ENCODE measurements at places on chromosomes 13 and 19.

DNA sequence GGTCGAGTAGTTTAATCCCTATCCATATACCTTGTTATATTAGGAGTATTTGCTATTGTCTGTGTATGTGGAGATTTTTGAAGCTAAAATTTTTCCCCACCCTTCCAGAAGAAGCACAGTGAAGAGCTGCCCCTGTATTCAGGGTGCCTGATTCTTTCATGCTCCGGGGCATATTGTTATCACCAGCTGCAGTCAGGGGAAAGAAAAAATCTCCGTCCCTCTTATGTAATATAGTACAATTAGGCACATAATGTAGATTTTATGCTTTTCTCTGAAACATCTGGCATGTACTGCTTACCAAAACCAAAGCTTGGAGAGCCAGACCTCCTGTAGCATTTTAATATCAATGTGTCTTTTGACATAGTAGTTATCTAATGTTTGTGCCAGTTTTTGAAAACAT is 214.9 kb upstream of the EDNRB start:
- no peak for DNase-seq

DNA sequence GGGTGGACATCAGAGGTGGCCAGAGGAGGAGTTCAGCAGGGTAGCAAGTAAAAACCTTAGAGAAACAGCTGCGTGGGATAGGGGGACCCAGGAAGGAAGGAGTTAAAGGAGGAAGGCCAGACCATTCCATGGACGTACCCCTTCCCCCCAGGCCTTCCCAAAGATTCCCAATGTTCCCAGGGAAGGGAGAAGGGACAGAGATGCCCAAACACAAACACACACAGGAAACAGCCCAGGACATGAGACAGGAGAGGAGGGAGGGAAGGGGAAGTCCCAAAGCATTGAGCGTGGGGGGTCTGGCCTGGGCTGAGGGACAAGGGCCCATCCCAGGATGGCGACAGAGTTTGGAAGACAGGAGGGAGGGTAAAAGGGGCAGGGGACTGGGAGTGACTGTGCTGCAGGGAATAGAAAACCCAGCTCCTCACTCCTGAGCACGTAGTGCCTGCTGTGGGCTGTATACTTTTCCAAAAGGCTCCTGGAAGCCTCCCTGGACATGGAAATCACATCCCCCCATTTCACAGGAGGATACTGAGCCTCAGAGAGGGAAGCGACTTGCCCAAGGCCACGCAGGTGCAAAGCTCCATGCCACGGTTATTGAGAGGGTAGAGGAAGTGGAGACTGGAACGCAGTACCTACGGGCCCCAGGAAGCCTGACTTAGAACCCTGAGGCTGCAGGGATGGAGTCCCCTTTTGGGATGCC is 1.1 kb downstream of the SYDE1 start:
- DNase-seq = no peak

DNA sequence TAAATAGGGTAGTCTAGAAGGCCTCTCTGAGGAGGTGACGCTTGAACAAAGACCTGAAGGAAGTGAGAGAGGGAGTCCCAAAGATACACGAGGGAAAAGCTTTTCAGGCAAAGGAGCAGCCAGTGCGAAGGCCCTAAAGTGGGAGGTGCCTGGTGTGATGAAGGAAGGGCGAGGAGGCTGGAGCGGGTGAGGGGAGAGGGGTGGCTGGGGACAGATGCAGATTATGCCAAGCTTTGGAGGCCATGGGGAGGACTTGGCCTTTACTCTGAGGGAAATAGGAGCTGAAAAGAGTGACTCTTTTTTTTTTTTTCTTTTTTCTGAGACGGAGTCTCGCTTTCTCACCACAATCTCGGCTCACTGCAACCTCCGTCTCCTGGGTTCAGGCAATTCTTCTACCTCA is 2.9 kb downstream of the CLPTM1 start:
- no peak for DNase-seq

DNA sequence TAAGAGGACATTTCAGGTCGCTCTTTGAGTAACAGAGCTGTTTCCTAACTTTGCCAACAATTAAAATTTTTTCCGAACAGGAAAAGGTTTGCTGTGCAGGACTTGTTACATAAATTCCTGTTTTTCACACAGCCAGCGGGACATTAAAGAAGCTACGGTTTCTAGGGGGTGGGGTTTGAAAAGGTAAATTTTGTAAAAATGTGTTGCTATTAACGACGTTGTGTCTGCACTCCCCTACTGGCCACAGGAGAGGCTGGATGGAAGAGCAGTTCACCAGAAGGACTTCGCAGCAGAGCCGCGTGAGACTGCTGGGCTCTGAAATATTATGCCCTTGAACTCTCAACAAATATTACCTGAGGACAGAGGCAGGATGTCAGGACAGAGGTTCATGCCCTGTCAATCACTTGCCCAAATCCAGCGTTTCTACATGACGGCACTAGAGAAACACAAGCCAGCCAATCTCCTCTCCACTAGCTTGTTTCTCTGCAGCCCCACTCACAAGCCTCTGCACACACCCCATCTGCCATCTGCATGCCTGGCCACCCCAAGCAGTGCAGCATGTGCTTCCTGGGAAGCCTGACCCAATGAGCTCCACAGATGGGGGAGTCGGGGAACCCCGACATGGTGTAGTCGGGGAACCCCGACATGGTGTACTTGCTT is 102.0 kb downstream of the FOXO1 start:
- DNase-seq = no peak

DNA sequence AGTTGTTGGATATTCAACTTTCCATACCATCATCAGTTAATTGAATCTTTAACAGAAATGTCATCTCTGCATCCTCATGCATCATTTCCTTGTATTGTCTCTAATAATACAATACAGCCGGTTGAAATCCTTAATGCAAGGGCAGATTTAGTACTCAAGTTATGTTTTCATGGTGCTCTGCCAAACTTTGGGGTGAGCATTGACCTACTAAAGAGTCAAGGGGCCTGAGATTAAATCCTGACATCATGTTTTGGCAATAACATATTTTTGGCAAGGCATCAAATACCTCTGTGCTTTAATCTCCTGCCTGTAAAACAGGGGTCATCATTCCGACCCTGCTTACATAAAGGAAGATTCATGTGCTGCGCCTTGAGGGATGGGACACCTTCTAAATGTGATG is 42.7 kb upstream of the ABCC4 start:
- DNase-seq = no peak

DNA sequence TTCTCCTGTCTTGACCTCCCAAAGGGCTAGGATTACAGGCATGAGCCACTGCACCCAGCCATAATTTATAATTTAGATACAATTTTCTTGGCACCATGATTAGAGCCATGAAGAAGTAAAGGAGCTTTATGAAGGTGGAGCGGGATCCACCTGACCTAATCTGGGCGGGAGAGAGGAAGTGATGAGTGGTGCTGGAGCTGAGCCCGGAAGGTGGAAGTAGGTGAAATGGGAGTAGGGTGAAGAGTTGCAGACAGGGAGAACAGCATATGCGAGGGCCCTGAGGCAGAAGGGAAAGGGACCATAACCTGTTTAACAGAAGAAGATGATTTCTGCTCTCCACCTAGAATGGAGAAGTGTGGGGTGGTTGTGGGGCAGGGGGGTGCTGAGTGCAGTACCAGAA is 4.2 kb downstream of the BLOC1S3 start:
- DNase-seq = no peak

- no peak for DNase-seq
Observed at GRCh38 chr13:23771552-23771951, 117.6 kb downstream of the MIPEP start.

DNA sequence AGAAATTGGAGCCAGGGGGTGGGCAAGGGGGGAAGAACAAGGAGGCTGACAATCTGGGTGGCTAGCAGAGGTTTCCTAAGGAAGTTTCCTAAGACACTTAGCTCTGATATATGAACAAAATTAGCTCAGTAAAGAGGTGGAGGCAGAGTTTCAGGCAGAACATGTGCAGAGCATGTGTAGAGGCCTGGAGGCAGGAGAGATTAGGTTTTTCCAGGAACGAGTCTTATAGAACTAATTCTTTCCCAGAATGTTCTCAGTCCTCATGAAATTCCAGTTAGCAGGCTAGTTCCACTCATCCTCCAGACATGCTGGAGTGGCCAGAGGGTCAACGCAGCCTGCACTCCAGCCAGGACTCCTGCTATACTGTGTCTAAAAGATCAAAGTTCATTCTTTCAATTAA is 184.7 kb downstream of the LACC1 start:
- no peak for DNase-seq

- DNase-seq = no peak
Observed at GRCh38 chr13:59856281-59856810, 307.4 kb downstream of the DIAPH3 start.

DNA sequence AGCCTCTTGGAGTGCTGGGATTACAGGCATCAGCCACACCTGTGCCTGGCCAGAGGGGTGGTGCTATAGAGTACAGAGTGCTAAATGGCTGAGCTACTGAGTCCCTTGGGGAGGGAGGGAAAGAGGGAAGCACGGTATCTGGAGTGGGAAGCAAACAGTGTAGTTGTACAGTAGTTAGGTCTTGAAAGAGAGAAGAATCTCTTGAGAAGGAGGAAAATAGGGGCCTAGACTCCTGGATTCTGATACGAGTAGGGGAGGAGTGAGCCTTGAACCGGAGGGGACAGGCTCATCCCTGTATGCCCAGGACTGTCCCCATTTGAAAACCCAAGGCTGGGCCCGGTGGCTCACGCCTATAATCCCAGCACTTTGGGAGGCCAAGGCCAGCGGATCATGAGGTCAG is 5.1 kb downstream of the MYADM start:
- no peak for DNase-seq

Data from stimulated activated CD8-positive, alpha-beta memory T cell treated with anti-CD3 and anti-CD28 coated beads, Interleukin-4, amount 100 ng/mL, for 1 hour (primary cell).